ENCODE measurements at places on chromosomes 12 and 14.

DNA sequence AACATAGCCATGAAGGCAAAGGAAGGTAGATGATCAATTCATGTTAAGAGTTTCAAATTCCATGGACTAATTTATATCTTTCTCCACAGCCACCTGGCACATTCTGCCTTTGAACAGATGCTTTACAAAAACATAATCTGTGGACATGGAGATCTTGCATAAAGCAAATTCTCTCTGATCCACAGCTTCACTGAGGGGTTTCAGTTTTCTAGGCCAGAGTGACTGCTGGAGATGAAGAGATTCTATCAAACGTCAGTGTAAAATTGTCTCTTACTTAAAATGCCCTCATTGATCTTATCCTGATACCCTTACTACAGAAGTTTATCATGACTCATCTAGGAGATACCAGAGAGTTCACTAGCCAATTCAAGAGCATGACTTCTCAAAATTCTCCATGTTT, 291.6 kb downstream of the DAD1 start:
- no peak for DNase-seq

DNA sequence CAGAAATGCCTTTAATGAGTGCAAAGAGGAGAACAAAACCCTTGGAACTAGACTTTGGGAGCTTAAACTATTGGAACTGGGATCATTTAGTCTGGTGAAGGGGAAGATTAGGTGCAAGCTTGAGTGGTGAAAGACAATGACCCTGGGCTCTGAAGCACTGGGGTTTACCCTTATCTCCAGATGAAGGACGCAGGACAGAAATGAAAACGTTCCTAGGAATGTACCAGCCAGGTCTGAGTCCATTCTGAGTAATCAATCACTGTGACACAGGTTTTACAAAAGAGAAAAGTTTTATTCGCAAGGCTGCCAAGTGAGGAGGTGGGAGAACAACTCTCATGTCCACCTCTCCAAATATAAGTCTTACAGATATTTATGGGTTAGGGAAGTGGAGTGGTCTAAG, 249.1 kb downstream of the LRIG3 start:
- no peak for DNase-seq

- no peak for DNase-seq
Measured at GRCh38 chr12:114401328-114402083, 4.4 kb downstream of the TBX5 start.

DNA sequence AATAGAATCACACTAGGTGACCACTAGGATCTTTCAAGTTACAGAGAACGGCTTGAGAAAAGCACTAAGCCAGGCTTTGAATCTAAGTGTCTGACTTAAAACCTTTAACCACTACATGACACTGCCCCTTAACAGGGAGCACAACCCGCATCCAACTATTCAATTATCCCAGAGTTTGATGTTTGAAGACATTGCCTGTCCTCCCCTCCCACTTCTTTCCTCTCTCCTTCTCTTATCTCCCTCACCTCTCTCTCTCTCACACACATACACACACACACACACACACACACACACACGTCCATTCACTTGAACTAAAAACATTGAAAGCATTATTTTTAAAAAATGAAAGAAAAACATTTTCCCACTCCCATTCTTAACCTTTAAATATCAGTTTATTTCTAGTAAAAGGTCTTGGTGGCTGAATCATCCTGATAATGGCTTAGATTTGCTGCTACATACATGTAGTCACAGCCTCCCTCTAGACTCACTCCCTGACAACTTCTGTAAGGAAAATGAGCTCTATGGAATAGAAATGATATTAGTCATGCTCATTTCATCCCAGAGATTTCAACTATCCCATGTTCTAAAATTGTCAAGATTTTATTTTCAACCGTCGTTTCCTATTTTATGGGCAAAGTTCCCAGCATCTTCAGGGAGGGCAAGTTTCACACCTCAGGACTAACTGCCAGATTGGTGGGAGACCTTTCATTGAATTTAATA, 53.5 kb upstream of the RAP1B start:
- DNase-seq = peak; percentile 28

DNA sequence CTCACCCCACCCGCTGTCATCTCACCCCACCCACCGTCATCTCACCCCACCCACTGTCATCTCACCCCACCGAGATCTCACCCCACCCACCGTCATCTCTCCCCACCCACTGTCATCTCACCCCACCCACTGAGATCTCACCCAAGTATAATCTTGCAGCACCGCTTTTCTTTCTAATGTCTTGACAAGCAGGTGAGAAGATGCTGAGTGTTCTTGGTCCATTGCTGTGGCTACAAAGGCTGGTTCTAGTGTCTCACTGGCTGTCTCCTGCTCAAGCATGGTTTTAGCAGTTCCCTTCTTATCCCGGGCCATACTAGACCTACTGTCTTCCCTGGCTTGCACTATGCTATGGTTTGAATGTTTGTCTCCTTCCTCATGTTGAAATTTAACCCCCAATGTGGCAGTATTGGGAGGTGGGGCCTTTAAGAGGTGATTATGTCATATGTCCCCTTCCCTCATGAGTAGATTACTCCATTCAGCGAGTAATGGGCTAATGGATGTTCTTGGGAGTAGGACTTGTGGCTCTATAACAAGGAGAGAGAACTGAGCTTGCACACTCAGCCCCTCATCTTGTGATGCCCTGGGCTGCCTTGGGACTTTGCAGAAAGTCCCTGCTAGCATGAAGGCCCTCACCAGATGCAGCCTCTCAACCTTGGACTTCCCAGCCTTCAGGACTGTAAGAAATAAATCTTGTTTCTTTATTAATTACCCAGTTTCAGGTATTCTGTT, 47.7 kb upstream of the PPP2R5C start:
- DNase-seq = no peak

- no peak for DNase-seq
Measured at GRCh38 chr14:92459030-92459949, 54.3 kb upstream of the RIN3 start.

Measured in COLO829 (cell line).